ENCODE measurements at places on chromosomes 12 and 14.

DNA sequence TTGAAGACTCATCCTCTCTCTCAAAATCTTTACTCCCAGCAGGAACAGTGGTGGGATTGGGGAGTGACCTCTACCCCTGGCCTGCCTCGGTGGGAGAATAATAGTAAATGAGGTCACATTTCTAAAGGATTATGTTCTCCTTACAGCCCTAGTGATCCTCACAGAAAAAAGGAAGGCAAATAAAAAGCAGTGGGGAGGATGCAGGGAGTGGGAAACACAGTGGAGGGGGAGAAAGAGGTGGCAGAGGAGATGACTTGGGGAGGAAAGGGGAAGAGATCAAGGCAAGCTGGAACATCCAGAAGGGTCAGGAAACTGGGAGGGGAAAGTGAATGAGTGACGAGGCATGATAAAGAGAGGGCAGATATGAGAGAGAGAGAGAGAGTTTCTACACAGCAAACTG is 8.3 kb upstream of the SYNDIG1L start:
- DNase-seq, result no peak

- no peak for DNase-seq
These were observed 14.6 kb downstream of the GTF2A1 start for GRCh38 chr14:81206115-81206514.

DNA sequence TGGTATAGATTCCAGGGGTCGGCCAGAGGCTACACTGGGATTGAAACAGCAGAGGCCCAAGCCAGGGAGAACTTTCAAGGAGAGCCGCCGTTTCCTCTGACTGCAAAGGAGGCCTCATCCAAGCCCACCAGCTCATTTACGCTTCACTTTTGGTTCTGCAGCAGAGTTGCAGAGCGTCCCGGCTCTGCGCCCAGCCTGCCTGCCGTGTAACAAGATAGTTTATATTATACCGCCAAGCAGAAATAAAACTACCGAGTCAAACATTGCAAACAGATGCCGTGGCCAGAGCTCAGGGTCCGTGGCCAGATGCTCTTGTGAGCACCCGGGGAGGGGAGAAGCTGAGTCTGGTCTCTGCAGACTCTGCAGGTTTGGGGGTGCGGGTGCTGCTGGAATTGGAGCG is 60.7 kb upstream of the TBX3 start:
- no peak for DNase-seq

- no peak for DNase-seq
These were observed 7.9 kb upstream of the GPRC5A start for GRCh38 chr12:12883369-12884001.

DNA sequence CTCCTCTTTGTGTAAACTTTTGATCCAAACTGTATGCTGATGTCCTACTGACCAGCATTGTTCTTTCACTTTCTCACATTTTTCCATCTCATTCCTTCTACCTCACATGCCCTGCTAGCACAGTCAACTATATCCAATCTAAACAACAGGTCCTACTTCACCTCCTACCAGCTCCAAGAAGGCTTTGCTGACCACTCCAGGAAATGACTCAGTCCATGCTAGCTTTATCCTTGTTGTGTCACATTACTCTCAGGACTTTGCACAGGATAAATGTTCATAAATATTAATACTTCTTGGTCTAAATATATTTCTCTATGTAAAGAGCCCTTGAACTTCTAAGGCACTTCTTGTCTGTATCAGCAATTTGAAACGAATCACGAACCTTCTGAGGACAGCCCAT is 64.9 kb upstream of the PCED1B start:
- no peak for DNase-seq

DNA sequence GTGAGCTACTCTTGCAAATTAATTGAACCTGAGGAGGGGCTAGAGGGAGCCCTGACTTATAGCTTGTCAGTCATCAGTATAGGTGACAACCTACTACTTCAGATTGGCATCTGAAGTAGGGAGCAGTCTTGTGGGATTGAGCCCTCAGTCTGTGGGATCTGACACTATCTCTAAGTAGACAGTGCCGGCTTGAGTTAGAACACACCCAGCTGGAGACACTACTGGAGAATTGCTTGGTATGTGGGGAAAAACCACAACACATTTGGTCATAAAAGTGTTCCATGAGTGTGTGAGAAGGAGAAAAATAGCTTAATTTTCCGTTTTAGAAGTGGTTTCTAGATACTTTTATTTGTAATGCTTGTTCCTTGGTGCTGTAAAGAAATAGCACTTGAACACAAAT is 30.5 kb upstream of the DDHD1 start:
- DNase-seq, result no peak

DNA sequence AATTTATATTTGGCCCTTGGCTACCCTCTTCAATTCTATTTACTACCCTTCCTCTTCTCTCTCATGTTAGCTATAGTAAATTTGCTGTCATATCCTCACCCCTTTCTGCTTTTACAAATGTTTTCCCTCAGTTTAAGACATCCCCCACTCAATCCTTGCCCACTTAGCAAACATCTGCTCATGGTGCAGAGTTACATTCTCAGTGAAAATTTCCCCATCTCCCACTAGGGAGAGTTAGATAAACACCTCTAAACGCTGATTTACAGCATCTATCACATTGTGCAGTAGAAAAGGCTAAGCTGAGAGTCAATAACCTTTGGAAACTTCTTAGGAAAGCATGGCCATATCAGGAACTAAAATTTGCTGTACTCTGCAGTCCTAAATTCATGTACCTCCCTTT is 69.0 kb downstream of the DENND5B start:
- DNase-seq, result no peak

GRCh38 chr12:8603856-8604255 is 8.8 kb downstream of the AICDA start:
- no peak for DNase-seq

GRCh38 chr14:92728759-92729364 is 19.6 kb downstream of the LGMN start:
- no peak for DNase-seq

GRCh38 chr14:60116181-60116580 is 24.5 kb downstream of the PCNX4 start:
- no peak for DNase-seq

GRCh38 chr14:42804141-42804540 is 1197.5 kb downstream of the LRFN5 start:
- DNase-seq, result no peak

GRCh38 chr14:102776761-102777710 is at the start of gene TRAF3:
Gene TRAF3, plus strand, starts transcription at chr14:102777449. Its CDS starts 92,753 bp downstream, at chr14:102870202.
- DNase-seq, result peak; percentile 89

DNA sequence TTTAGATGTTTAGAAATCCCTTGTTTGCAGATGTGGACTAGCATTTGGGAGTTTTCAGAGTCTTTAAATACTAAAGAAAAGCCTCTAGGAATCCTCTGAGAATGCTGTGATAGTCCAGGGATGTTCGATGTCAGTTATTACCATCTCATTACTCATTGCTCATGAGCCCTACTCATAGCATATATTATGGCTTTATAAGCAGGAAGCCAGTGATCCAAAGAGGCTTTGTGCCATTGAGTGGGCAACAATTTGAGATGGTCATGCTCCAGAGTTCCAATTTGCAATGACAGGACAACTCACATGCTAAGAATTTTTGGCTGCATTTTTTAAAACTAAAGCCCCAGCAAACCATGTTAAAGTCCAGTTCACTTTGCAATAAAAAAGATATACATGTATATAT is 163.0 kb downstream of the OTOGL start:
- no peak for DNase-seq

- no peak for DNase-seq
These were observed 176.1 kb downstream of the DAD1 start for GRCh38 chr14:22412926-22413411.

DNA sequence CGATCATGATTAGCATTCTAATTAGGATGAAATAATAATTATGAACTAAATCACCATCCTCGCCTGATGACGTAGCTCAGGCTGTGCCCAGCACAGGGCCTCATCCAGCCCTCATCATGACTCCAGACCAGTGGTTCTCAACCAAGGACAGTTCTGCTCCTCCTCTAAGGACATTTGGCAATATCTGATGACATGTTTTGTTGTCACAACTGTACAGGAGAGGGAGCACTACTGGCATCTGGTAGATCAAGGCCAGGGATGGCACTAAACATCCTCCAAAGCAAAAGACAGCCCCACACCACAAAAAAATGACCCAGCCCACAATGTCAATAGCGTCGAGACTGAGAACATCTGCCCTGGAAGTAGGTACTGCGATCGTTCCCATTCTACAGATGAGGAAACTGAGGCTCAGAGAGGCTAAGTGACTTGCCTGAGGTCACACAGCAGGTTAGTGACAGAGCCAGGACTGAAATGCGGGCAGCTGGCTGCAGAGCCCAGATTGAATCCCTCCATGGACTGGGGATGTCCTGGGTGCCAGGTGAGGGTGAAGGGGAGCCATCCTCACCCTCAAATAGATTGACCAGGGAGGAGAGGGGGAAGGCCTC is 15.5 kb downstream of the TRPV4 start:
- no peak for DNase-seq

DNA sequence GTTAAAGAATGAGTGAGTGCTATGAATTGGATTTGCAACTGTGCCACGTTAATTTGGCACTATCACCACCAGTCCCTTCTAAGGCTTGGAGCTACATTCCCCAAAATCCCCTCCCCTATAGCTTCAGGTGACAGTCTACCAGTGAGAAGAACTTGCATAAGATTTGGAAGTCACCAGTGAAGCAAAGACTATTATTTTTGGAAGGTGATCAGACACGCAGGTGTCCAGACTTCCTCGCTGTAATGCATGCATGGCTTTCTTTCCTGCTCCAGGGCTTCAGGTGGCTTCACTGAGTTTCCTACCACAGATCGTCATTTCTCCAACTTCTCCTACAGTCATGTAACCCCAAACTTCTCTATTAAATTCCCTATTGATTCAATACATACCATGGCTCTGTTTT is 61.4 kb downstream of the SLC41A2 start:
- no peak for DNase-seq

DNA sequence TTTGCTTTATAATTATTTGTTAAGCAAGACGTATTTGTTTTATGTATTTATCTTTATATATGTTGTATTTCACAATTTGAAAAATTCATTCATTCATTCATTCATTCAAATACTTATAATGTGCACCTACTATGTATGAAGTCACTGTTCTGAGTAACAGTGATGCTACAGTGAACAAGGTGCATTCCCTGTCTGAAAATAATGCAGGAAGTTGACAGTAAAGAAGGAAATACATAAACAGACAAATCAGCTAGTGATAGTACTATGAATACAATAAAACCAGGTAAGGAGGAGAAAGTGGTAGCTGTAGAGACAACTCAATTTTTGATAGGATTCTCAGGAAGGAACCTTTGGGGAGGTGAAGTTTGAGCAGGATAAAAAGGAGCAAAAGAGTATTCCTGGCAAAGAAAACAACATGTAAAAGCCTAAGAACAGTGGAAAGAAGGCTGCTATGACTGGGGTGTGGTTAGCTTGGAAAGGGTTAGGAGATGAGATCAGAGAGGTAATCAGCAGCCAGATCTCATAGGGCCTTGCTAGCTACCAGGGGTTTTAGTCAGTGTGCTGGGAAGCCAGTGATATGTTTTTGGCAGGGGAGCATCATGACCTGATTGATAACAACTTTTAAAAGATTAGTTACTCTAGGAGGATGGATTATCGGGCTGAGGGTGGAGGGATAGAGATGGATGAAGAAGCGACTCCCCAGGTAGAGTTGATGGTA is 17.4 kb downstream of the BICDL1 start:
- no peak for DNase-seq

DNA sequence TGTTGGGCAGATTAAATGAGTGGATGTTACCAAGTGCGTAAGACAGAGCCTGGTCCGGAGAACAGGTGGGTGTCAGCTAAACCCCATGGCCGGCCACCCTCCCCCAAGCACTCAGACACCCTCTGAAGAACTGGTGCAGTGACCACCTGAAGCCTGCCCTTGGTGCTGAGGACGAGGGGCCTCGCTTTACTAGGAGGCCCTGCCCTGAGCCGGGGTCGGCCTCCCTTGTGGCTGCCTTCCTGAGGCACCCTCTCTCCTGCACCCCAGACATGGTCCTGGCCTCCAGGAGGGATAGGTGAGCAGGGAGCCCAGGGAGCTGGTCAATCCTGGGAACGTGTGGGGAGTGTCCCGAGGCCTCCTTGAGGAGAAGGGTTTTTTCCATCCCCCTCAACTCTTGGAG is 4.9 kb upstream of the KIF26A start:
- DNase-seq, result no peak

DNA sequence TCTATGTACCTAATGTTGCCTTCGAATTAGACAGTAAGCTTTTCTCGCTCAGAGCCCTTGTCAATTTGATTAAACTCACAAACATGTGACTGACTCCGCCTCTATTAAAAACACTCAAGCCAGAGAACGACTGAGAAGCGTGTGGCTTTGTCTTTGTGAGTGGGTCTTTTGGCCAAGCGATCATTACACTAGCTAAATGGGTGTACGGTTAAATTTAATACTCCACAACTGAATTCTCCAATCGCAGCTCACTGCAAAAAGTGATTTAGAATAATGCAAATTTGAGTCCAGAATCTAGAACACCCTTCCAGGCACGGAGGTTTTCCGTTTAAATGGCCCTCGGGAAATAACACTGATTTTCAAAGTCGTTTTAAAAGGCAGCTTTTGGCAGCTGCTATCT is 253.7 kb downstream of the EFCAB11 start:
- no peak for DNase-seq

- DNase-seq, result no peak
These were observed 89.6 kb upstream of the ATF7IP start for GRCh38 chr12:14275886-14276285.

- DNase-seq, result no peak
These were observed 49.1 kb downstream of the FAM222A start for GRCh38 chr12:109762673-109763191.

DNA sequence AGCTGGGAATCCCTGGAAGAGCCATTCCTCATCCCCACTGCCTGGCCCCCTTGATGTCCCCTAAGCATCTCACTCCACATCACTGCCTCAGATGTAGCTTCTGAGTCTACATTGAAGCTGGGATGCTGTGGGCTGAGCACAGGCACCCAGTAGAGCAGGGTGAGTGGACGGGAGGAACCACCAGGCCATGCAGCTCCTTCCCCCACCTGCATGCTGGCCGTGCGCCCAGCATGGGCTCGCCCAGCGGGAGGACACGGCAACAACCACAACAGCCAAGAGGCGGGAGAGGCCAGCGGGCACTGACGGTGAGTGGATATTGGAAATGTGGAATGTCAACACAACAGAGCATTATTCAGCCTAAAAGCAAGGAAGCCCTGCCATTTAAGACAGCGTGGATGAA is 310.9 kb downstream of the ADGRD1 start:
- DNase-seq, result peak; percentile 6

GRCh38 chr14:61575551-61576150 is 119.7 kb upstream of the HIF1A start:
- no peak for DNase-seq

DNA sequence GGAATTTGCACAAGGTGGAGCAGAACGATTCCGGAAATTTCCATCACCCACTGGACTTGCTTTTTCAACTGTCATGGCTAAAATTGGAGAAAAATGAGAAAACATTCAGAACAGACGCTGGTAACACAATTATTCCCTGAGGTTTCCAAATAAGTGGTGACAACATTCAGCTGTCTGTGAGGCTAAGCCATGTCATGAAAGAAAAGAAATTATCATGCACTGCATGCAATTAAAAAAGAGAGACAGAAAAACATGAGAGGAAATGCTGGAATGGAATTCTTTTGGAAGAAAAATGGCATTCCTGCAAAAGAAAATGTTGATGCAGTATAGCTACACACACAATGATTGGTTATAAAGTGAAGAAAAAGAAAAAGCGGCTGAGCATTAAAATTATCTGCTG is 87.3 kb downstream of the C2CD5 start:
- DNase-seq, result no peak
